ENCODE measurements at places on chromosomes 7 and 10.

DNA sequence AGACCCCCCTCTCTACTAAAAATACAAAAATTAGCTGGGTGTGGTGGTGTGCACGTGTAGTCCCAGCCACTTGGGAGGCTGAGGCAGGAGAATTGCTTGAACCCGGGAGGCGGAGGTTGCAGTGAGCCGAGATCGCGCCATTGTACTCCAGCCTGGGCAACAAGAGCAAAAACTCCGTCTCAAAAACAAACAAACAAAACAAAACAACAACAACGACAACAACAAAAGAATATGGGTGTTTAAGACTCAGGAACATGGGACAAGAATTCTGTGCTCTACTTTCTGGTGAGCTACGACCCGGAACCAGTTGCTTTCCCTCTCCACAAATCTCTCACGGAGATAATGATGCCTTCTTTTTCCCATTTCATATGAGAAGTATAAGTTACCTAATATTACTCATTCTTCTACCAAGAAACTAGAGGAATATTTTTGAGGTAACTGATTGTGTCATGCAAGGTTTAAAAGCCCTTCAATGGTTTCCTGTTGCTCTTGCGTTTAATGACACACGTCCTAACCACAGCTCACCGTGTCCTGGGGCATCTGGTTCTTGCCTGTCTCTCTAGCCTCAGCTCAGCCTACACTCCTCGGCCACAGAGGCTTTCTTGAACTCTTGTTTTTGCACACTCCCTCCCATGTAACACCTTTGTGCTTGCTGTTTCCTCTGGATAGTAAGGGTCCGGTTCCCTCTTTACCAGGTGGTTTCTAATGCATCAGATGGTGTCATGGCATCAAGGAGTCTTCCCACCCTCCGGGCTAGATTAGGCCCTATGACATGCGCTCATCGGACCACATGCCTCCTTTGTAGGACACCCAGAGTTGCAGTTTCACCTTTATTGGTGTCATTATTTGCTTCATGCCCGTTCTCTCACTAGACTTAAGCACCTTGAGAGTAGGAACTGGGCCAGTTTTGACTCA, 67.5 kb downstream of the PFKFB3 start:
- peaks cover 20% of the 10 kb centered on the region for H3K4me1 ChIP-seq
- DNase-seq, result no peak
- peak overlapping the region; percentile 23 for H3K27ac ChIP-seq
- no peaks in the 10 kb centered on the region for H3K36me3 ChIP-seq

DNA sequence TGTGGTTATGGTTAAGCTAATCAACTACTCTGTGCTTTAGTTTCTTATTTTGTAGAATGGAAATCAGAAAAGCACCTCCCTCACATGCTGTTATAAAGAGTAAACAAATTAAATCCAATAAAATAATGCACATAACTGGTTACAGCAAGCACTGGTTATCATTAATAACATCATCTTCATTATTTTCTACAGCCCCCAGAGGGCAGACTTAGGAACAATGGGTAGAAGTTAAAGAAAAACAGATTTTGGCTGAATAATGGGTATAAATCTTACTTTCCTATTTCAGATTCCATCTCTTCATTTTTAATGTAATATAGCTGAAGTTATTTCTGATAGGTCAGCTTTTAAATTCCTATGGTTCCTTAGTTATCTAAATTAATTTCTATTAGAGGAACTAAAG, 126.5 kb downstream of the DOCK4 start:
- no peaks in the 10 kb centered on the region for H3K36me3 ChIP-seq
- no peak overlapping the region for H3K27ac ChIP-seq
- no peak overlapping the region for H3K4me3 ChIP-seq

DNA sequence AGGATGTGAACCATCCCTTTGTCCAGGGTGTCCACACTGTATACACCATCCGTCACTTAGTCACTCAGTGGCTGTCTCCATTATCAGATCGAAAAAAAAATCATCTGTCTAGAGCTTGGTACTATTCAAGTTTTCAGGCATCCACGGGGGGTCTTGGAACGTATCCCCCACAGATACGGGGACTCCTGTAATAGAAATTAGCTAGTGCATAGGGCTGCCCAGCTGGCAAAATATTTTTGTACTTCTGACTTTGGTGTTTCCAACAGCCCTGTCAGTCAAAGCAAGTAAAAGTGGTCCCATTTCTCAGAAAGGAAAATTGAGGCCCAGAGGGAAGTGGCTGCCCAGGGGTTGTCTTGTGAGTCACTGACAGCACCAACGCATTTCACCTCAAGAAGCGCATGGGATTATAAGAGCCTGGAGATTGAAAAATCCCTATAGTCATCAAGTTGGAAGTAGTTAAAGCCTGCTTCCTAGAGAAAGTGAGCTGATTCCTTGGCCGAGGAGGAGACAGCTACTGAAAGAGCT, 52.1 kb upstream of the SLC29A3 start:
- H3K27me3 ChIP-seq, result peaks cover 8% of the 10 kb centered on the region
- no peaks in the 10 kb centered on the region for H3K36me3 ChIP-seq
- H3K27ac ChIP-seq, result no peak overlapping the region
- no peak for DNase-seq
- no peaks in the 10 kb centered on the region for H3K4me1 ChIP-seq
- H3K4me3 ChIP-seq, result no peak overlapping the region

GRCh38 chr10:50614444-50615137, 9.2 kb downstream of the SGMS1 start:
- H3K36me3 ChIP-seq, result no peaks in the 10 kb centered on the region
- no peak overlapping the region for H3K27ac ChIP-seq
- peak; percentile 16 for DNase-seq
- H3K4me3 ChIP-seq, result no peak overlapping the region

GRCh38 chr10:100155936-100156335, 29.9 kb downstream of the ERLIN1 start:
- peaks cover 8% of the 10 kb centered on the region for H3K4me1 ChIP-seq
- H3K4me3 ChIP-seq, result no peak overlapping the region
- H3K27ac ChIP-seq, result peak overlapping the region; percentile 71
- no peaks in the 10 kb centered on the region for H3K27me3 ChIP-seq
- DNase-seq, result no peak
- peaks cover 49% of the 10 kb centered on the region for H3K36me3 ChIP-seq

DNA sequence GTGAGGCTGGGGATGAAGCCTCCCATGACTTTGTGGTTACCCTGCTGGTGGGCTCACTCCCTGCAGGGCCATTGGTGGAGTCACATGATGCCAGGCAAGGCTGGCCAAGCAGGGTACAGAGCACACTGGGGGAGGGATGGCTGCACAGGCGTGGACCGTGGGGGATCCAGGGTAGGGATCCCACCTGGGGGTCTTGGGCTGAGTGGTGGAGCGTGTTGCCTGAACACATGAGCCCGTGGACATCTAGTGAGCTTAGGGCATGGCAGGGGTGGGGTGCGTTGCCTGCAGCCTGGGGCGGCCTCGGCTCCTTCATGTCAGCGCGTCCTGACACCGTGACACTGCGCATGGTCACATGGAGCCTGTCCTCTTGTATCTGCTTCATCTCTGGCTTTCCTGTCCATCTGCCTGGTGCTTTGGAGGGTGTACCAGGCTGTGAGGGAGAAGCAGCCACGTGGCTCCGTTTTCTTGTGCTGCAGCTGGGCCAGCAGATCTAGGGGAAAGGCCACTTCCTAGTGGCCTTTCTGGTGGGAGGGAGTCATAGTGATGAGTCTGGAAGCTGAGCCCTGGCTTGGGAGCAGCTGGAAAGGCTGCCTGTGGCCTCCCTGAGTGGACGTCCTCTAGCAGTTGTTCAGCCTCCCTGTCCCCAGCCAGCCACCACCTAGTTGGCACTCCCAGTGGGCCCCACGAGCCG, 96.2 kb downstream of the LHPP start:
- H3K27ac ChIP-seq, result no peak overlapping the region
- H3K27me3 ChIP-seq, result no peaks in the 10 kb centered on the region
- H3K4me1 ChIP-seq, result peaks cover 10% of the 10 kb centered on the region
- H3K4me3 ChIP-seq, result no peak overlapping the region
- H3K36me3 ChIP-seq, result peaks cover 11% of the 10 kb centered on the region

GRCh38 chr10:119703903-119704508, 21.8 kb upstream of the INPP5F start:
- H3K4me1 ChIP-seq, result peaks cover 53% of the 10 kb centered on the region
- peaks cover 13% of the 10 kb centered on the region for H3K36me3 ChIP-seq
- no peaks in the 10 kb centered on the region for H3K27me3 ChIP-seq
- no peak for DNase-seq
- H3K4me3 ChIP-seq, result peak overlapping the region; percentile 72
- peak overlapping the region; percentile 98 for H3K27ac ChIP-seq

DNA sequence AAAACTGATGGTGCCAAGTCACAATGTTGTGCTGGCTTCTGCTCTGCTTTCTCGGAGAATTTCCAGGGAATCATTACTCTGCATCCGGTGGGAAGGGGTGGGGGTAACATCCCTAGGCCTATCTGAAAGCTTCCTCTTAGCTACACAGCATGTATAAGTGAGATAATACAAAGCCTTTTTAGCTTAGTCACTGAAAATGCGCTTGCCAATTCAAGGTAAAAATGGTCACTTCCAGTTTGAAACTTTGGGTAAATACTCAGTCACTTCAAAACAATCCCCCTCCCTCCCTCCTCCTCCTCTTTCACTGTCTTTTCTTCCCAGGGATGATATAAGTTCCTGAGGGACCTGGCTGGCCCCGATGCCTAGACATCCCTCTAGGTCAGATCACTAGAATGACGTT, 57.3 kb upstream of the APBB1IP start:
- no peaks in the 10 kb centered on the region for H3K36me3 ChIP-seq
- H3K4me1 ChIP-seq, result no peaks in the 10 kb centered on the region

GRCh38 chr7:29401769-29402168, 161.9 kb upstream of the PRR15 start:
- H3K4me1 ChIP-seq, result no peaks in the 10 kb centered on the region
- DNase-seq, result no peak
- no peaks in the 10 kb centered on the region for H3K36me3 ChIP-seq
- no peak overlapping the region for H3K27ac ChIP-seq
- no peak overlapping the region for H3K4me3 ChIP-seq

DNA sequence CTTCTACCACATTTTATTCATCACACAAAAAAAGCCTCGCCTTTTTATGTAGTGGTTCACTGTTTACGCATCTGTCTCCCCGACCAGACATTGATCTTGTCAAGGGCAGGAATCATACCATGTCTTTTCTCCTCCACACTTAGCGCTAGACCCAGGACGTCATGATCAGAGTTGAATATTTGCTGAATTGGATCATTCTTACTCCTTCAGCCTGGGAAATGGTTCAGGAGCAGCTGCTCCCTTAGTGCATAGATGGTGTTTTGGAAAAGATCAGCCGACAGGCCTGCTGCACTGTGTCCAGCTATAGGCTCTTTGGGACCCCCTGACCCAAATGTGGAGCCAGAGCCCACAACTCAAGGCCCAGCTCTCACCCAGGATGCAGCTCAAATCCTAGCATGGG, 249.1 kb upstream of the TMEM72 start:
- no peaks in the 10 kb centered on the region for H3K36me3 ChIP-seq
- no peaks in the 10 kb centered on the region for H3K4me1 ChIP-seq
- DNase-seq, result no peak
- H3K27me3 ChIP-seq, result peaks cover 5% of the 10 kb centered on the region
- H3K4me3 ChIP-seq, result no peak overlapping the region
- H3K27ac ChIP-seq, result no peak overlapping the region

DNA sequence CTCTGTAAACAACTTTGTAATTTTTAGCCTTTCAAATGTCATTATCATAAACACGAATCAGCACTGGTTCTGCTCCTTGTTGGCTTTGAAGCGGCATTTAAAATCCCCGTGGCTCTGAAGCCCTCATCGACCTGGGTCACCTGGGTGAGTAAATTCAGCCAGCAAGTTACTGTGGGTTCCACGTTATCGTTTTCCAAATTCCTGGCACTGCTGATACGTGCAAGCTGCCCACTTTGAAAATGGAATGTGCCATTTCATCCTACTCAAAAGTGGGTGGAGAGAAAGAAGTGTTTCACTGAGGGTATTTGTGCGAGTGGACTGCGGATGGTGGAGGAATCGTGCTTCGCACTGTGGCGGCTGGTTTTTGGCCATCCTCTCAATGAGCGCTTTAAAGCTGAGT, 281.7 kb downstream of the KLF6 start:
- no peak overlapping the region for H3K27ac ChIP-seq
- H3K27me3 ChIP-seq, result no peaks in the 10 kb centered on the region
- no peaks in the 10 kb centered on the region for H3K4me1 ChIP-seq
- DNase-seq, result no peak

GRCh38 chr7:91567081-91568012, 303.1 kb downstream of the FZD1 start:
- H3K27me3 ChIP-seq, result peaks cover 7% of the 10 kb centered on the region
- no peak for DNase-seq
- H3K36me3 ChIP-seq, result no peaks in the 10 kb centered on the region
- no peaks in the 10 kb centered on the region for H3K4me1 ChIP-seq

GRCh38 chr7:372932-373791, 83.2 kb downstream of the FOXL3 start:
- no peaks in the 10 kb centered on the region for H3K4me1 ChIP-seq
- DNase-seq, result no peak
- H3K27me3 ChIP-seq, result peaks cover 6% of the 10 kb centered on the region
- no peak overlapping the region for H3K4me3 ChIP-seq
- H3K36me3 ChIP-seq, result no peaks in the 10 kb centered on the region

GRCh38 chr7:30755384-30756154, 3.6 kb downstream of the INMT start:
- H3K4me3 ChIP-seq, result no peak overlapping the region
- H3K27ac ChIP-seq, result no peak overlapping the region
- peaks cover 13% of the 10 kb centered on the region for H3K27me3 ChIP-seq
- no peak for DNase-seq
- no peaks in the 10 kb centered on the region for H3K4me1 ChIP-seq

GRCh38 chr7:80369321-80369720, 142.5 kb downstream of the GNAT3 start:
- DNase-seq, result no peak
- H3K4me3 ChIP-seq, result no peak overlapping the region
- H3K27me3 ChIP-seq, result no peaks in the 10 kb centered on the region
- H3K27ac ChIP-seq, result no peak overlapping the region

- no peaks in the 10 kb centered on the region for H3K36me3 ChIP-seq
- H3K27ac ChIP-seq, result no peak overlapping the region
These were observed 545.9 kb downstream of the GFRA1 start for GRCh38 chr10:115727129-115727528.

DNA sequence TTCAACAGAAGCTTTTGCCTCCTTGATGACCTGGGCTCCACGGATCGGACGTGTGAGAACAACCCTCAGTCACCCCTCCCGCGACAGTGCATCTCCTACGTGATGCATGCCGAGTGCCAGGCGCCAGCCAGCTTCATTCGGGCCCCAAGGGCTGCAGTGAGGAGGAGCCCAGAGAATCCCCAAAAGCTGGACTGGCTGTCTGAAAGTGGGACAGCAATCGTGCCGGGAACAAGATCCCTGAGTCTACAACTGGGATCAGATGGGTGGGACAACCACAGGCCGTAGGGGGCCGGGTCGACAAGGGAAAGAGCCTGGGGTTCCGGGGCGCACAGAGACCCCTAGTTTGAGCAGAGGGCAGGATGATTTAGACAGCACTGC, 27.2 kb downstream of the EBF3 start:
- no peaks in the 10 kb centered on the region for H3K36me3 ChIP-seq
- peaks cover 2% of the 10 kb centered on the region for H3K27me3 ChIP-seq
- no peak overlapping the region for H3K4me3 ChIP-seq
- peaks cover 2% of the 10 kb centered on the region for H3K4me1 ChIP-seq
- no peak overlapping the region for H3K27ac ChIP-seq
- no peak for DNase-seq

Data from memory B cell (primary cell).